Mucosa of descending colon (tissue), 3 donors: ENCODE measurements at places on chromosomes 2 and 18. TPM values are rescaled to one million over a fixed set of nuclear protein-coding genes. Genes with fewer than 3 reads are reported as not detected.

AQP12B gene
- 0.16 TPM for total RNA-seq

TLX2 gene
- 0.17 TPM for total RNA-seq

SLC9A2 gene
- total RNA-seq, result 32.2 TPM

OXER1 gene
- total RNA-seq, result 1.6 TPM

HAT1 gene
- total RNA-seq, result 30.5 TPM

RUFY4 gene
- total RNA-seq, result not detected

RIT2 gene
- total RNA-seq, result not detected

DSG3 gene
- 0.06 TPM for total RNA-seq

NEU2 gene
- not detected for total RNA-seq

TOGARAM2 gene
- 0.81 TPM for total RNA-seq

OST4 gene
- total RNA-seq, result 254 TPM

CD302 gene
- total RNA-seq, result 9.4 TPM

AMER3 gene
- total RNA-seq, result 0.55 TPM

SCN9A gene
- total RNA-seq, result 9.0 TPM

CDCA7 gene
- total RNA-seq, result 43.6 TPM

KIF1A gene
- total RNA-seq, result 17.2 TPM

IL1R2 gene
- 39.8 TPM for total RNA-seq

FSHR gene
- not detected for total RNA-seq

MROH2A gene
- not detected for total RNA-seq

GATA6 gene
- 43.3 TPM for total RNA-seq

SP140 gene
- 3.1 TPM for total RNA-seq

LHCGR gene
- total RNA-seq, result not detected

LYG1 gene
- total RNA-seq, result 1.5 TPM

CMPK2 gene
- 9.8 TPM for total RNA-seq

PID1 gene
- 60.8 TPM for total RNA-seq

EGR4 gene
- not detected for total RNA-seq

SERPINB4 gene
- not detected for total RNA-seq

CAMKMT gene
- total RNA-seq, result 16.0 TPM

MGAT4A gene
- total RNA-seq, result 158 TPM

DSC2 gene
- total RNA-seq, result 222 TPM

ERMN gene
- total RNA-seq, result 0.14 TPM

ABCB11 gene
- 4.6 TPM for total RNA-seq

C2orf66 gene
- not detected for total RNA-seq

PGAP1 gene
- 22.1 TPM for total RNA-seq

MOGAT1 gene
- total RNA-seq, result not detected

DSG4 gene
- 0.26 TPM for total RNA-seq

NEUROD1 gene
- total RNA-seq, result 1.5 TPM

TBR1 gene
- total RNA-seq, result not detected

SLC11A1 gene
- total RNA-seq, result 5.3 TPM

NXPH2 gene
- total RNA-seq, result not detected

MAP3K19 gene
- not detected for total RNA-seq

MSTN gene
- 0.35 TPM for total RNA-seq

EMILIN1 gene
- total RNA-seq, result 12.1 TPM

LOXHD1 gene
- total RNA-seq, result not detected

FNDC4 gene
- total RNA-seq, result 3.1 TPM

TUBB8B gene
- 1.2 TPM for total RNA-seq

EXOC6B gene
- total RNA-seq, result 28.8 TPM

ID2 gene
- total RNA-seq, result 97.4 TPM

TRIP12 gene
- 196 TPM for total RNA-seq

SH3BP4 gene
- 18.0 TPM for total RNA-seq

RAB6C gene
- 0.35 TPM for total RNA-seq

GDF7 gene
- 0.73 TPM for total RNA-seq
